Astrocyte of the spinal cord (primary cell): ENCODE measurements at places on chromosomes 16 and 17.

GRCh38 chr17:40945414-40945813 lies 8.0 kb upstream of the KRT23 start:
- DNase-seq, result no peak

DNA sequence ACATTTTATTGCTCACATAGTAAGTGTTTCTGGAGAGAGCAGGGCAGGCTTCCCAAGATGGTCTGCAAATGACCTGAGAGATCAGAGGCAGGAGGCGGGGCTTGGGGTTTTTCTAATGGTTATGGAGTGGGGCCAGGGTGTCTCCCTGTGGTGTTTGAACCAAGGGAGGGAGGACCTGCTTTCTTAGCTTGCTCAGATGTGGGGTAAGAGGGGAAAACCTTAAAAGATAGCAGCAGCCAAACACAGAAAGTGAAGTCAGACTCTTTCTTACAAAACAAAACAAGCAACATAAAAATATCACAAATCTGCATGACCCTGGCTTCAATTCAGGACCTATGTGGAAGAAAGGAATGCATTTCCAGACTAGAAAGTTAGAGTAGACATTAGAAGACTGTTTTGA lies 22.9 kb upstream of the DNAJA2 start:
- peak; percentile 26 for DNase-seq

GRCh38 chr17:48725288-48726064 lies 2.5 kb downstream of the PRAC2 start:
- DNase-seq, result no peak

- DNase-seq, result peak; percentile 72
Measured at GRCh38 chr17:48259694-48260291, 152.2 kb downstream of the SNX11 start.

DNA sequence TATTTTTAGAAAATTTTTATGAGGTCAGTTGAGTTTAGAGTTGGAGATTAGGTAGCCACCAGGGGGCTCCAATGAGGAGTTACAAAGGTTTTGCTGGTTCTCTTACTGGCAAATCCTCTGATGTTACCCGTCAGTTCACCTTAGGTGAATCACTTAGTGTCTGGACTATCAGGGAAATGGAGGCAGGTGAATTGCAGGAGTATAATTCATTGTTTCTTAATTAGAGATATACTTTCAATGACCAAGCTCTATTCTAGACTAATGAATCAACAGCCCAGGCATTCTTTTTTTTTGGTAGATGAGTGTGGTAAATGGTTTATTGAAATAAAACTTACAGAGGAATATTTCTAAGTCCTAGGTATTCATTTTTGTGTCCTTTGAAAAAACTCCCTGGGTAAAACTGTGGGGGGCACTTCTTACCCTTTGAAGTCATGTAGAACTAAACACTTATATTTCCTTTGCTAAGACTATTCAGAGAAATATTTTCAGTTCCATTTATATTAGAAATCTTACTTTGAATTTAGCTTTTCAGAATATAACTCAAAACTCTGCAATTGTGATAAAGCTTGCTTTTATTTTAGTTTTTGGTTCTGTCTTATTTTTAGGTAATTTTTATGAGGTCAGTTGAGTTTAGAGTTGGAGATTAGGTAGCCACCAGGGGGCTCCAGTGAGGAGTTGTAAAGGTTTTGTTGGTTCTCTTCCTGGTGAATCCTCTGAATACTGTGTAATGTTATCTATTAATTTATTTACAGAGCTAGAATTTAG lies 17.7 kb downstream of the PSMD11 start:
- DNase-seq, result peak; percentile 55

- peak; percentile 59 for DNase-seq
Measured at GRCh38 chr17:6079155-6079888, 9.1 kb downstream of the WSCD1 start.

DNA sequence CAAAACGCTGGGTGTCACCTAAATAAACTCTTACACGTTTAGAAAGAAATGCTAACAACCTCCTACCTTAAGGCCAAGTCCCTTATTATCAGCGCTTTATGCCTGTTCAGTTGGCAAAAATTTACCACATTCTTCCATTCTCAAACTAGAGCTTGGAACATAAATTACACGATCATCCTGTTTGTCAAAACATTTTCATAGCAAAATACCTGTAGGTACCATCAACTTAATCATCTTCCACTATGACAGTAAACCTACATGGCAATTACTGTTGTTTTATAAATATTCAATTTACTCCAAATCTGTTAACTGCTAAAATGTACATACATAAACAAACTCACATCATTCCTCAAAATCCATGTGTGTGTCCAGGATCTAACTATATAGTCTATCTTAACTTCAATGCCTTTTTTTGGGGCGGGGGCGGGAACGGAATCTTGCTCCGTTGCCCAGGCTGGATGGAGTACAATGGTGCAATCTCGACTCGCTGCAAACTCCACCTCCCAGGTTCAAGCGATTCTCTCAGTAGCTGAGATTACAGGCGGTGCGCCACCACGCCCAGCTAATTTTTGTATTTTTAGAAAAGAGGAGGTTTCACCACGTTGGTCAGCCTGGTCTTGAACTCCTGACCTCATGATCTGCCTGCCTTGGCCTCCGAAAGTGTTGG lies 4.4 kb downstream of the RPL23 start:
- DNase-seq, result no peak

GRCh38 chr16:67526149-67526791 lies 2.4 kb upstream of the RIPOR1 start:
- no peak for DNase-seq

DNA sequence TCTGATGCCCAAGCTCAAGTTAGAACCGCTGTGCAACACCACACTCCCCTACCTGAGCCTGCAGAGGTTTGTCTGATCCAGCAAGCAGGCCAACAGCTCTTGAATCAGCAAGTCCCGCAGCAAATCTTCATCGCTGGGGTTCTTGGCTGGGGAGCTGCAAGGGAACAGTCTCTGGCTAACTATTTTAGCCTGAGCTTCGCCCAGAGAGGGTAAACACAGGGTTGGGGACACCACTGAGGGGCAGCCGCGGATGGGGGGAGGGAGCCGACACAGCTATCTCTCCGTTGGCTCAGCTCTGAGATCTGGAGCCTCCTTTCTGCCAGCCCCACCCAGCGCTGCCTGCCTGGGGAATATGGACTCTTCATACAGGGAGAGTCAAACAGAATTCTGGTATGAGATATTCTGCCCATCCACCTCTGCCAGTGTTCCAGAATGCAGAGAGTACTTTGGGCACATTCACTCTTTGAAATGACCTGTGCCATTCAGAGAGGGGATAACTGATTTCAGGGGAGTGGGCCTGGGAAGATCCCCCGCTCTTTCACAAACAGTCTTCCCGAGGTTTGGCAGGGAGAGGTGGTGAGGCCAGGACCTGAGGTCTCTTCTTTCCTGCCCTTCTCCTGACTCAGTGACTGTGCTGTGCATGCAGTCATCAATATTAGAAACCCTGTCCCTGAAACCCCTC lies 7.4 kb downstream of the GIP start:
- peak; percentile 17 for DNase-seq

DNA sequence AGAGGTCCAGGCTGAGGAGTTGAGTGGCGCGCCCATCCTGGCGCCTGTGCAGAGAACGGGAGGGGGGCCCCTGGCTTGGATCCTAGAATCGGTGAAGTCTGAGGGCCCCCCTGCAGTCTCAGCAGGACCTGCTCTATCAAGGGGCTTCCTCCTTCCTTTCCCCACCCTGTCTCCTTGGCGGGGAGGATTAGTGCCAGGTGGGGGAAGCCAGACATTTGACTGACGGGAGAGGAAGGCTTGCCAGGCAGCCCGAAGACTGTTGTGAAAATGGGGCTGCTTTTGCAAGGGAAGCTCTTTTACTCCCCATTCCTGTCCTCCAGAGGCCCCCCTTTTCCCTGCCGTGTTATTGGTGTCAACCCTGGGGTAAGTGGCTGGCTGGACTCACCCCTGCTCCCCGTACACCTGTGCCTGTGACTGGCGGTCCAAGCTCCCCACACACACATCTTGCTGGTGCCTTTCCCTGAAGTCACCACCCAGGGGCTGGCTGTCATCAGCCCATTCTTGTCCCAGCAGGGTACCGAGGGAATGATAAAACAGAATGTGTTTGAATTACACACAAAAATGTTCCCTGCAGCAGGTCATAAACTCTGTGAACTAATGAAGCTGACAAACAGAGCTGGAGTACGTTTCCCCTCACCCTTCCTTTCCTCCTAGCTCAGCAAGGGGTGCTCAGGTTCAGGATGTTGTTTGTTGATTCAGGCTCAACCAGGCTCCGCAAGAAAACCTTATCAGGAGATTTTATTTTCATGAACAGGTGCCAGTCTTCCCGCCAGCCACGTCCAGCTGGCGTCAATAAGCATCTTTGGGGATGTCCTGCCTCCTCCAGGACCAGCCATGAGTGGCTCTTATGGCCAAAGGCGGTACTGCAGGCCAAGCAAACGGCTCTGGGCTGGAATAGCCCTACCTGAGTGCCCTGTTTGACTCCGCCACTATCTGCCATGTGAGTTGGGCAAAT lies 4.4 kb upstream of the ARMC7 start:
- peak; percentile 68 for DNase-seq

DNA sequence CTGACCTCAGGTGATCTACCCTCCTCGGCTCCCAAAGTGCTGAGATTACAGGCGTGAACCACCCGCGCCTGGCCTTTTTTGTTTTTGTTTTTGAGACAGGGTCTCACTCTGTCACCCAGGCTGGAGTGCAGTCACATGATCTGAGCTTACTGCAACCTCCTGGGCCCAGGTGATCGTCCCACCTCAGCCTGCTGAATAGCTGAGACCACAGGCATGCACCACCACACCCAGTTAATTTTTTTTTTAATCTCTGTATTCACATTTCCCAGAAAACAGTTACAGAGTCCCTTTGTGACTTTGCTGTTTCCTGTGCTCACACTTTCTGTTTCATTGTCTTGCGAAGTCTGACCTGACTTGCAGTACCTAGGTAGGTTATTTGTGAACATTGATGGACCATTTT lies 2.7 kb downstream of the CLUAP1 start:
- no peak for DNase-seq

DNA sequence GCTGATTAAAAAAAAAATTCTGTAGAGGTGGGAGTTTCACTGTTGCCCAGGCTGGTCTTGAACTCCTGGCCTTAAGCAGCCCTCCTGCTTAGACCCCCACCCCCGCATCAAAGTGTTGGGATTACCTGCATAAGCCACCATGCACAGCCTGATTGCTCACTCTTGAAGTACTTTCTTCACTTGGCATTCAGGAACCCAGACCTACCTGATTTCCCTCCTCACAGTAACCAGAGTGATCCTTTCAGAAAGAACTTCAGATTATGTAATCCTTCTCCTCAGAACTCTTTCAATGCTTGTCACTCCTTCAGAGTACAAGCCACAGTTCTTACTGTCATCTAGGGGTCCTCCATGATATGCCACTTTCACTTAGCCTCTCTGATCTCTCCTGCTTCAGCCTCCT lies 1.4 kb downstream of the EFCAB13 start:
- DNase-seq, result no peak

- peak; percentile 57 for DNase-seq
Measured at GRCh38 chr16:89155184-89155679, 16.3 kb upstream of the CDH15 start.

GRCh38 chr17:9389111-9389527 lies 186.5 kb downstream of the STX8 start:
- DNase-seq, result peak; percentile 77

- no peak for DNase-seq
Measured at GRCh38 chr16:87961623-87962022, 10.4 kb downstream of the BANP start.

DNA sequence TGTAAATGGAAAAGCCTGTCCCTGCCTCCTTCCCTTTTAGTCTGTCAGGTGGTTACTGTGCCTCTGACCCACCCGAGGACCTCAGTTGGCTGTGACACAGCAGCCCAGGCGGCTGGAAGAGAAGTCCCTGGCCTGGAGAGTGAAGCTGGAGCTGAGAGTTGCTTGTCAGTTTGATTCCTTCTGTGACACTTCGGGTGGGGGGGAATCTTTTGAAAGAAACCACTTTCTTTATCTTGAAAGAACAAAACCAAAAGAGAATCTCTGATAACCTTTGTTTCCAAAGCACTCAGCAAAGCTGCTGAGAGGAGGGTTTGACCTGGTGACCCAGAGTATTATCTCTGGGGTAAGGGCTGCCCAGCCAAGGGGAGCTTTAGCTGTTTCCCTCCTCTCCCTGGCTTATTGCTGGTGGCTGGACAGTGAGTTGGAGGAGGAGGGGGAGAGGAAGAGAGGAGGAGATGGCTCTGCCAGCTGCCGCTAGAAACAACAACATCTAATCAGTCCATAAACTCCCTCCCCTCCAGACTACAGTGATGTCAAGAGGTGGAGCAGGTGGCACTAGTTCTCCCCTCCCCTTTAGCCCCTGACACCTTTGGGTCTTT lies 34.0 kb downstream of the YPEL2 start:
- no peak for DNase-seq

DNA sequence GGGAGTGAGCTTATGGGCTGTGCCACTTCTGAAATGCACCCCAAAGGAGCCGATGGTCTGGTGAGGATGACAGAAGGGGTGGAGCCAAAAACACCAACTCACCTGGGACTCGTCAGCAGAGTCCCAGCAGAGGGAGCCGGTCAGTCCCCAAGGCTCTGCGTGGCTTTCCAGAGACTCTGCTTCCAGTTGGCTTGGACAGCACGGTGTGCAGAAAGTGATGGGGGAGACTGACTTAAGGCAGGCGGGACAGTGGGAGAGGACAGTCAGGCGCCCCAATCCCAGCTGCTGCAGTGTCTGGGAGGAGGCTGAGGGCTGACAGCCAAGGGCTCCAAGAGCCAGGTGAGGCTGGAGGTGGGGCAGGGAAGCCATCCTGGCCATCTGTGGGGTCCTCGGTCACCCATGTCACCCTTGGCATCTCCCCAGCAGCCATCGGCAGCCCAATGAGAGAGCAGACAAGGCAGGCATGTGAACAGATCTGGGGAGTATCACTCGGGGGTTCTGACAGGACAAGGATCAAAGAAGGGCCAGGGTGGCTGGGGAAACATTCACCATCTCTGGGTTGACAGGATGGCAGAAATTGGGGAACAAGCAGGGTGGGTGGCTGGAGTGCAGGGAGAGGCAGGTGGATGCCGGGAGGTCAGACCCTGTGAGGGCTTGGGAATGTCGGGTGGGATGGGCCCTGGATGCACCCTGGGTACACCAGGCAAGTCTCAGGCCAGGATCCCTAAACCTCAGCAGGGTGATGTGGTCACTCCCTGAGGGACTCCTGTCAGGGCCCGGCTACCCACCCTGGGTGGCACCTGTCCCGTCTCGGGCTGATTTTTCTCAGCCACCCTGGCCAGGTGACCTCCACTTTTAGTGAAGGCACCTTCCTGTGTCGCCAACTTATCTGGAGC lies 8.9 kb upstream of the KRTAP17-1 start:
- DNase-seq, result no peak

- DNase-seq, result no peak
Measured at GRCh38 chr17:73341350-73342049, 29.7 kb upstream of the CDC42EP4 start.

DNA sequence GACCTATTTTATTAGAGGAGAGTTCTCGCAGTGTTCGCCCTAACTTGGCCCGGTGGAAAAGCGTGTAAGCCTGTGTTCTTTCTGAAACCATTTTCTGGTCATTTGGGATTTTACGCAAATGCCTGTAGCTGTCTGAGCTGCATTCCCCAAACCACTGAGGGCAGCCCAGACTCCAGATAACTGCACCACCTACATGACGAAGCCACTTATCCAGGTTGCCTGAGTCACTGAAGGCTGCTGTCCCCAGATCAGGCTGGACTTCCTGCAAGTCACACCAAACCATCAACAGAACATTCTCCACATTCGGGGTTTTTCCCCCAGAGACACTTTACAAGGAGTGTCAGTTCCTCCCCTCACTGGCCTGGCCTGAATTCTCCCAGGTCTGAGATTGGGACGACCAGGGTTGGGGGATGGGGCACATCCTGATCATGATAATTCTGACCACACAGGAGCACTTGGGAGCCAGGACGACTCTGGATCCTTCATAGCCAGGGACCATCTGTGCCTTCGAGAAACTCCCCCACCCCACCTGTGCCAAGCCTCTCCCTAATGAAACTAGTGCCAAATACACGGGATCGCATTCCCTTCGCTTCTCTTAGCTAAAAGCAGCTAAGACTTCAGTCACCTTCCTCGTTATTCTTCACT lies 2.3 kb downstream of the RPRML start:
- no peak for DNase-seq
